ENCODE measurements at places on chromosomes 2 and 18.

DNA sequence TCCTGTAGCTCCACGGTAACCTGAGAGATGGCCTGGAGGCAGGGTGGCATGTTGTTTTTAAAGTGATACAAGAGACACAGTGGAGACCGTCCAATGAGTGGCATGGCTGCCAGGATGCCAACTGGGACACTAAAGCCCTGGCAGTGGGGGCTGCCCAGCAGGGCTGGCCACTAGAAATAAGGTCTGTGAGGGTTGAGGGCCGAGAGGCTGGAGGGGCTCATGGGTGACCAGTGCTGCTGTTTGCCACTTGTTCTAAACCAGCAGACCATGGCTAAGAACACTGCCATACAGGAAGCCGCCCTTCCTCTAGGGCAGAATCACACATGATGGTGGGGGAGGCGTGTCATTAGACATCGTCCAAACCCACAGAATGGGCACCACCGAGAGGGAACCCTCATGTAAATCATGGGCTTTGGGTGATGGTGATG is 71.9 kb downstream of the ALPK2 start:
- DNase-seq: no peak

DNA sequence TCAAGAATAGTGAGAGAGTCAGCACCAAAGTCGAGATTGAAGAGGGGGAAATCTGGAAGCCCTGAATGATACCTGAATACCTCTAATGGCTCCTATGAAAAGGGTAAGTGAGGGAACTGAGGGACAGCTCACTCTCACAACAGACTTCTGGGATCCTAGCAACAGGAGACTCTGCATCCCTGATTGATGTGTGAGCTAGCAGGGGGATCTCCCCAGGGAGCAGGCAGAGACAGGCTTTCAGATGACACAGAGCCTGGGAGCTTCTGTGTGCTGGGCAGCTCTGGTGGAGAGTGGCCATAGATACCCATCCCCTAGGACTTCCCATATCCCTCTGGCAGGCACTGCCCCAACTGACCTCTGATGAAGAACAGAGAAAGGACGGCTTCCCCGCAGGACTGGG is 206.2 kb downstream of the EXOC6B start:
- DNase-seq: no peak

DNA sequence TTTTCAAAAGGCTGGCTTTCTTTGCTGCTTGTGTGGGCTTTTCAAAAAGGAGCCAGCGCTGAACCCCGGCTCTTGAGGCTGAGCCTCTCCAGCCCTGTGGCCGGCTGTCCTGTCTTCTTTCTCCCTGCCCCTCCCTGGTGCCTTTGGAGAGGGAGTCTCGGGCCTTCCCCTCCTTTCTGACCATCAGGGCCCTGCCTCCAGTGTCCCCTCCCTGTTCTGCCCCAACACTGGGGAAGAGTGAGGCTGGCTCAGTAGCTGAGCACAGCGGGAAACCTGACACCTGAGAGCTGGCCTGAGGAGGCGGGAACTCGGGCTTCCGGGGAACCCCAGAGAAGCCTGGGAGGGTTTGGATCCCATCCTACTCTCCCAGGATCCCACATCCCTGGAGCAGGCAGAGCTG is 232.1 kb downstream of the LOXHD1 start:
- DNase-seq: no peak

DNA sequence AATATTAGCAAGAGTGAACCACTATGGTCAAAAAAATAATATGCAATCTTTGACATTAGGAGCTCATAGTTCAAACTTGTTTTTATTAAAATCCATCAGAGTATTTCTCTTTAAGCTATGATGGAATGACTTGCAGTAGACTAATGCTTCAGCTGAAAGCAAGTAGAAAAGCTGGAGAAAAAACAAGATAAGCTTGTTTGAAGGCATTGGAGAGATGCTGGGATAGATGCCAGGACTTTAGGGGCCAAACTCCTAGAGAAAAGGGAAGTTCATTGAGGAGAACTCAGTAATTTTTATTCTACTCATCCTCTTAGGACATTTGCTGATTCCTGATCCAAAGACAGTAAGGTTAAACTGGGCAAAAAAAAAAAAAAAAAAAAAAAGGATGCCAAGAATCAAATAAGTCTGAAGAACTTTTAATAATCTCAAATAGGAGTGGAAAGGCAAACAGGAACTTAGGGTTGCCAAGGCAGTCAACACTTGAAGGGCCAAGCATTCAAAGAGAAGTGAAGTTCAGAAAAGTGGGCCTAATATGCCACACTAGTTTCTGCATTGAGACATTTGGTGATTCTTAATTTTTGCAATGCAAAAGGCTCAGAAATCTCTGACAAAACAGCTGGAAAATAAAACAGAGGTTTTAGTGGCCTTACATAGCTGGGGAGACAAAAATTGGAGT is 19.7 kb upstream of the AFF3 start:
- DNase-seq: no peak

All from esophagus squamous epithelium (tissue), 5 donors.